ENCODE measurements at places on chromosomes 2 and 18. TPM values are rescaled to one million over a fixed set of nuclear protein-coding genes. Genes with fewer than 3 reads are reported as not detected.

DNA sequence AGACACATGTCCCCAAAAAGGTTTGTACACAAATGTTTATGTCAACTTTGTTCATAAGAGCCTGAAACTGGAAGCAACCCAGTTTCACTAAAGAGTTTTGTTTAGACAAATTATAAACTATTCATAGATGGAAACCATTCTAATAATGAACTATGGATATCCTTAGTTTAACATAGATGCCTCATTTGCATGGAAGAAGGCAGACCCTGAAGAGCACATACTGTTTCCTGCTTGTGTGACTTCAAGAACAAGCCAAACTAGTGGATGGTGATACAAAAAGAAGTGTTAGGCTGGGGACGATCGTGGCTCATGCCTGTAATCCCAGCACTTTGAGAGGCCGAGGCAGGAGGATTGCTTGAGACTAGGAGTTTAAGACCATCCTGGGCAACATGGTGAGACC is 48.1 kb downstream of the ACOXL start:
- DNase-seq: no peak

- no peak for DNase-seq
Measured at GRCh38 chr2:44572196-44572900, 210.6 kb downstream of the CAMKMT start.

DNA sequence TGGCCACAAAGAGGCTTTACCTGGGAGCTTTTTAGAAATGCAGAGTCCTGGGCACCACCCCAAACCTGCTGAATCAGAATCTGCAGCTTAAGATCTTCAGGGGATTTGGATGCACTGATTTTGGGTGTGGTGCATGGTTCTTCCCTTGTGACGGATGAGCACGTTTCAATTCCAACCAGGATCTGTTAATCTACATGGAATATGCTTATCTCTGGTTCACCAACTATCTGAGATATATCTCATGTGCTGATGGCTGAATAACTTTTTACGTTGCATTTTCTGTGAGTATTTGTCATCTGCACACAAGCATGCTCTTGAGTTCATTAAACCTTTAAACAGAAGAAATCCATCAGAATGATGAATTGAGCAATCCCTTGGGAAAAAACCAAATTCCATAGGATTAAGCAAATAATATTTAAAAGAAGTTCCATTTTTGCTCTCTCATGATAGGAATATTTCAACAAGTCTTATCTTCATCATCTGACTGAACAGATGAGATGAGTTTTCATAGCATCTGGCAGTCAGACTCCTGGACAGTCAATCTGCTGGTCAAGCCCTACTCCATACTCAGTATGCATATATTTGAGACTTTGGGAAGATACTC is 120.6 kb downstream of the PLB1 start:
- DNase-seq: no peak

GRCh38 chr2:190410166-190410565 is 2.0 kb downstream of the MFSD6 start:
- no peak for DNase-seq

GRCh38 chr2:106890606-106891005 is 4.6 kb upstream of the ST6GAL2 start:
- DNase-seq: no peak

Gene RTP5
- not detected for total RNA-seq

Gene SP5
- not detected for total RNA-seq

Gene C2orf15
- total RNA-seq: 5.5 TPM

Gene RND3
- 25.6 TPM for total RNA-seq
